ENCODE measurements at places on chromosomes 6 and 20.

DNA sequence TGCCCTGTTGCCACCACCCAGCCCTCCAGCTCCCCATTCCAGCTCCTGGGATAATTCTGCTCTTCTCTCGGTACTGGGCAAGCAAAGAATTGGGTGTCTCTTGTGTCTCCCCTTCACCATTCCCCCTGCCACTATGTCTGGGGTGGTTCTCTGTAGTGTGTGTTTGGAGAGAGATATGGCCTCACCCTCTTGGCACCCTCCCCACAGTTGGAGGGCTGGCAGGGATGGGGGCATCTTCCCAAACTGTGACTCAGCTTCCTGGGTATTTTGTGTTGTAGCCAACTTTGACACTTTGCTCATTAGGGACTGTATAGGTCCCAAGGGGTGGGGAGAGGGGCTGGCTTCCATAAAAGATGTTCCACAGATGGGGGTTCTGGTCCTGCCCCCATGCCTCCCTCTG is 1.7 kb downstream of the TNXB start:
- no peak for DNase-seq

- DNase-seq, result no peak
These were observed 93.4 kb downstream of the THBS2 start for GRCh38 chr6:169160091-169160854.

- no peak for DNase-seq
These were observed 43.5 kb downstream of the KIF6 start for GRCh38 chr6:39681674-39682121.

DNA sequence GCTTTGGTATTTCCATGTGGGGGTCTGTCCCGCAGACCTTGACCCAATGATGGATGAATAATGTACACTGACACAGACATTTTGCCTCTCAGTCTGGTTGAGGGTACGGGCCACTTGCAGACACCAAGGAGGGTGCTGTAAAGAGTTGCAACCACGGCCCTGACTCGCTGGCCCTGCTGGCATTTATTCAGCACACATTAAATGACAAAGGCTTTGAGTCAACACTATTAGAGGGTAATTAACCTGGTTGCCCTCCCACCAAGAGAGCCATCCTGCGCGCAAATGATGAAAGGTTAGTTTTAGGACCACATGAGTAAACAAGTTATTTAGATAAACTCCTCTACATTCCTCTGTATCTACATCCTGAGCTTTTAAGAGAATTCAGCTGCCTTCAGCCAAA is 308.9 kb upstream of the MMS22L start:
- no peak for DNase-seq
